ENCODE measurements at places on chromosomes 7 and 10.

DNA sequence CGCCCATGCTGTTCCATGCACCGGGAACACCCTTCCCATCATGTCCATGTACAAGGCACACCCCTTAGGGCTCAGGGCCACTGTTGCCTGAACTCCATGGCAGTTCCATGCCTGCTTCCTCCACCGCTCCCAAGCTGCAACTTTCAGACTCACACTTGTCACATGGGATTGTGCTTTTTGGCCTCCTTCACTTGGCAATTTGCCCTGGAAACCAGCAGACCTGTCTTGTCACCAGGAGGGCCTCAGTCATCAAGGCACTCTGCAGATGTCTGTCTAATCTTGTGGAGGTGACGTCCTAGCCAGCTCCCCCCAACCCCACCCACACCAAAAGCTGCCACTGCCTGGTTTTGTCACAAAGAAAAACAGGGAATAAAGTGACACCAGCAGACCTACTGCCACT, 47.5 kb downstream of the CARD11 start:
- DNase-seq, result no peak

DNA sequence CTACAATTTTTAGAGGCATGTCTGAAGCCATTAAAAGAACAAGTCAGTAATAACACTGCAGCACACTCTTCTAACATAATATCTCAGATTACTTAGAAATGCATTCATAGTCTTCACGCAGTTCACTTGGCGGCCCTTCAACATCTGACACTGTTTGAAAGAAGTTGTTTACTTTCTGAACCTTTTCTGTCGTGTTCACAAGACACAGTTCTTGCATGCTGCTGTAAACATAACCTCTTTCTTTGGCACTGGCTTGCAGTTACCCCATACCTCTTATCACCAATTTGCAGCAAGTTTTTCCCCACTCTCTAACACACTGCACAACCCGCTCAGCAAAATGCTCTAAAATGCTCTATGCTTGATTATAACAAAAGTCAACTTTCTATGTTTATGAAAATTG, 12.0 kb downstream of the PIP4K2A start:
- no peak for DNase-seq

GRCh38 chr7:4085937-4086691, 596.0 kb upstream of the FOXK1 start:
- no peak for DNase-seq

DNA sequence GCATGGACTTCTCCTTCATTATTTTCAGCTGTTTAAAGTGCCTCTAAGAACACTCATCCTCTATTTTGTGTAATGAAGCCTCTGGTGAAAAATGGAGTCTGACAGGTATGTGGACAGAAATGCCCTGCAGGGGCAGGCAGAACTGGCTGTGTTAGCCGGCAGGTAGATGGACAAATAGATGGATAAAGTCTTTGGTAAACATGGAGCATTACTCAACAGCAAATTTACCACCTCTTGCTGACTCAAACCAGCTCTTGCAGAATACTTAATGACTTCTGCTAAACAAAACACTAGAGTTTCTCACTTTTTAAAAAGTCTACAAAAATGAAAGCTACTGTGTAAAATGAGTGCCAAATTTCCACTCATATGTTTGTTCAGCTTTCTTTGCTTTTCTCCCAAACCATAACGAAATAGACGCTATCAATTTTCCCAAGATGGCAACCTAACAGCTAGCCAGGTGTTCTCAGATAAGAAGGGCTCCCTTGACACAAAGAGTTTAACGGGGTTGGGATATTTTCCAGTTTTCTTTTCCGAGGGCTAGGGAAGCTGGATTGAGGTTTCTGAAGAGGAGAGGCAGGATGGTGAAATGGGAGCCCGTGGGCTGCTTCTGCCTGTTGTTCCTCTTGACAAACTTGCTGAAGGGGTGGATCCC, 71.9 kb upstream of the HABP2 start:
- no peak for DNase-seq

DNA sequence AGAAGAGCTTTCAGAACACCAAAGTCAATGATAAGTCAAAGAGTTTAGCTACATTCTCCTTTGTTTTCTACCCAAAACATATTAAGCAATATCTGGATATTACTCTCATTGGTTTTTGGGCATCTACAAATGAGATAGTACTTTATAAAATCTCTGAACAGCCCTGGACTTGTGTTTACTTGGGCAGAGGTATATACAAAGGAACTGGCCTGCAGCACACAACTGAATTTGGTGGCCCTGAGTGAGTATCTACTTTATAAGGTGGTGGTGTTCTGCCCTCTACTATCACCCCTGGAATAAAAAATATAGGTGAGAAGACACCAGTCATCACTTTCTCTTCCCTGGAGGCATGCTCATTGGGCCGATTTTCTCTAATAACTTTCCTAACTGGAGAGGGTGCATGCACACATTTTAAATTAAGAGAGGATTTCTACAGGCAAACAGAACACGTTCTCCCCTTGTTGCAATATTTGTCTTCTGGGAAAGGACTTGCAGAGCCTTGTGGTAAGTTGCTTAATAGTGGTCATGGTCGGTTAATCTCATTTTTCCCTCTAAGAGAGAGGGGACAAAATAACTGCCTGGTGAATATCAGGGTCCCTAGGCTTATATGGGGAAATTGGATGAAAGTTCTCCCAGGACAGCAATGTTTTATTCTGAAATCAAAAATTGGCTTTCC, 41.1 kb downstream of the OTUD1 start:
- no peak for DNase-seq

DNA sequence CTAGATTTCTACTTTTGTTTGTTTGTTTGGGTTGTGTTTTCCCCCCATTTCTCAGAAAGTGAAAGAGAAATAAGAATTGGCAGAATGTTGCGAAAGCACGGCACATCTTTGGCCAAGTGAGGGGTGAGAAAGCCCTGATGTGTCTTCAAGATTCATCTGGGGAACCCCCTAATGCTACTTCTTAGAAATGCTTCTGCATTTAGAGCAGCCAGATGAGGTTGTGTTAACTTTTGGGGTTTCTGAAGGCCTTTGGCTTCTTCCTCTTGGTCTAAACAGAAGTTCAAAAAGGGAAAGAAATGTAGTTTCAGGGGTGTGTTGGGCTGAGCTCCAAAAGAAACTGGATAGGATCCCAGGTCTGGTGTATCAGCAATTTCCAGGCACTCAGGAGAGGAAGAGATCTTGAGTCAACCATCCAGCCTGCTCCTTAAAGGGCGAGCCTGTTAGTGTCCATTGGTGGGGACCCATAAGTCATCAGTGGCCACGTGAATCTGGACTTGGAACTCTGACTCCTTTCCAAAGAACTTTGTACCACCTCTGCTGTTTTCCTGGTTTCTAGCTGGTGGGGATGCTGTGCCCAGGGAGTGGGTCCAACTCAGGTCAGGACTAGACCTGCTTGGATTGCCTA, 6.5 kb downstream of the DUSP5 start:
- DNase-seq, result peak; percentile 51

DNA sequence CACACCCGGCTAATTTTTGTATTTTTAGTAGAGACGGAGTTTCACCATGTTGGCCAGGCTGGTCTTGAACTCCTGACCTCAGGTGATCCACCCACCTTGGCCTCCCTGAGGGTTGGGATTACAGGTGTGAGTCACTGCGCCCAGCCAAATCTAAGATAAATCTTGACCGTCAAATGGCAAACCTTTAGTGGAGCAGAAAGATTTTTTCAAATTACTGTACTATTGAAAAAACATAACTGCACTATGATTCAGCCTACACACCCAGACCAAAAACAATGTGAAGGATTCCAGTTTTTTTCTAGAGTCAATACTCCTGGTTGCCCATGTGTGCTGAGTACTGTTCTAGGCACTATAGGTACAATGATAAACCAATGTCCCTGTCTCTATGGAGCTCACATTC, 33.9 kb upstream of the SVIL start:
- DNase-seq, result no peak

DNA sequence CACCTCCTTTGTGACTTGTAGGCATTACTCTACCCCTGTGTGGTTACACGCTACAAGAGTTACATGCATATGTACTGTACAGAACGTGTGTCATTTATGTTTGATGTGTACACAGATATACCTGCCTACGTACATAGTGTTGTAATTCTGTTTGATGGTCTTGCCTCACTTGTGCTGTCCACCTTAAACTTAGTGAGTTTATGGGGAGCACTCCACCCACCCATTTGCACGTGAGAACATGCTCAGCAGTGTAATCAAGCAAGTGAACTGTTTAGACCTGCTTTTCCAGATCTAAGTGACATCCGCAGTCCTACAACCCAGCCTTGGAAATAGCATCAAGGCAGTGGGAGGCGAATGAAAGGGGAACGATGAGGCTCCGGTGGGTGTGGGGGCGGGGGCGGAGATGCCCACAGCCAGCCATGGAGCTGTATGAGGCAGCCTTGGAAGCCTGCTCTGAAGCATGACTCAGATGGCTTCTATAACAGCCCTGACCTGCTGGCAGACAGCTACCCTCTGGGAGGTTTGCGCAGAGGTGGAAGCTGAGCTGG, 52.1 kb downstream of the SUFU start:
- DNase-seq, result no peak

DNA sequence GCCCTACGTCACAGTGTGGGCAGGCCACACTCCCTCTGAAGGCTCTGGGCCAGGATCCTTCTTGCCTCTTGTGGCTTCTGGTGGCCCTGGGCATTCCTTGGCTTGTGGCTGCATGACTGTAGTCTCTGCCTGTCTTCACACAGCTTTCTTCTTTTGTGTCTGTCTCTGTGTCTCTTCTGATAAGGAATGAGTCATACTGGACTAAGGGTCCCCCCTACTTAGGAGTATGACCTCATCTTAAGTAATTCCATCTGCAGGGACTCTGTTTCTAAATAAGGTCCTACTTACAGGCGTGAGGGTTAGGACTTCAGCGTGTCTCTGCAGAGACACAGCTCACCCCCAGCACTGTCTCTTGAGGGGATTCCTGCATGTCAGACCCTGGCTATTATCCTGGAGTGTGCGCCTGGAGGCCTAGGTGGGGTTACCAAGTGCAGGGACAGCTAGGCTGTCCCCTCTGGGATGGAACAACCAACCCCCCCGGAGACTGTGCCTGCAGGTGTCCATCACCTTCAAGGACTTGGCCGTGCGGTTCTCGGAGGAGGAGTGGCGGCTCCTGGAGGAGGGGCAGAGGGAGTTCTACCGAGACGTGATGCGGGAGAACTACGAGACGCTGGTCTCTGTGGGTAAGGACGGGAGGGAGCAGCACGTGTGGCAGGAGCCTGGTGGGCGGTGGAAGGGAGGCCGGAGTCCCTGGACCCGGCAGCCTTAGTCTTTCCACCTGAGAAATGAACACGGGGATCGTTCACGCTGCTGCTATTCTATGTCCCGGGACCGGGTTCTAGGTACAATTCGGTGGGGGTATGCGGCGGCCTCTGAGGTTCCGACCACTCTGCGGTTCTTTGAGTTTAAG, 54.1 kb downstream of the ZNF467 start:
- no peak for DNase-seq

- DNase-seq, result no peak
These were observed 11.6 kb downstream of the CFAP43 start for GRCh38 chr10:104220522-104220921.

- DNase-seq, result no peak
These were observed 823 bp downstream of the COPG2 start for GRCh38 chr7:130667593-130668257.

- DNase-seq, result peak; percentile 34
These were observed 121.3 kb downstream of the MYL10 start for GRCh38 chr7:101507791-101508252.

DNA sequence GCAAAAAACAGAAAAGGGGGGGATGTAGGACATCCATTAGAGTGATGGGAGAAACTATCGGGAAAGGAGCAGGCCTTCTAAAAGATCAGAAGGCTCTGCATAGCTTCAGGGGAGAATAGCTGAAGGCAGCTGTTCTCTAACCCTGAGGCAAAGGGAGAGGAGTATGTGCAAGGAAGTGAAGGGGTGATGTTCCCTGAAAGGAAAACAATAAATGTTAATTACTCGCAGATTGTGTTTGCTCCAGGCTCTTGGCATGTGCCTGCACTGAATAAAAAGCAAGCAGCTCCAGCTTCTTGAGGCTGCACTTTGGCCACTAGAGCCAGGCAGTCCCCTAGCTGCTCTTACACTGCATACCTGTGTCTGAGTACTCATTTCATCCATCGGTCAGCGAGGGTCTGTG, 14.4 kb upstream of the STARD3NL start:
- no peak for DNase-seq

Measured in NK-92 treated with Interleukin-12 subunit alpha and Interleukin-12 subunit beta, amount 100 ng/mL, for 24 hours (cell line).